ENCODE measurements at places on chromosomes 2 and 18. TPM values are rescaled to one million over a fixed set of nuclear protein-coding genes. Genes with fewer than 3 reads are reported as not detected.

GRCh38 chr2:71618327-71619113 is 165.2 kb downstream of the DYSF start:
- no peak for DNase-seq

GRCh38 chr2:18446715-18447114 is 113.7 kb downstream of the RDH14 start:
- no peak for DNase-seq

GRCh38 chr2:84878459-84878858 is 2.4 kb downstream of the TRABD2A start:
- DNase-seq = no peak

DNA sequence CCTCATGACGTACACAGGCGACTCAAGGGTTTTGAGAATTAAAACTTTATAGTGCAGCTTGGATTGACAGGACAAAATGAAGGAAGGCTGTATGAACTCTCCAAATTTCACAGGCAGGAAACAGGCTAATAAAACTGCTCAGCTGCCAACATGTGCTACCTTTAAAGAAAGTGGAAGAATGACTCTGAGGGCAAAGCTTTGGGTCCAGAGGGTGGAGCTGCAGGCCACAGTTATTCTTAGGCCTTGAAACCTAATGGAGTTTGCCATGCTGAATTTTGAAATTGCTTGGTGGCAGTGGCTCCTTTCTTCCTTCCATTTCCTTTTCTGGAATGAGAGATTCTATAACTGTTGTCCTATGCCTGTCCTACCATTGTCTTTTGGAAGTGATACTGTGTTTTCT is 34.8 kb downstream of the HAT1 start:
- DNase-seq = no peak

GRCh38 chr2:1339388-1340140 is 73.7 kb upstream of the TPO start:
- no peak for DNase-seq

DNA sequence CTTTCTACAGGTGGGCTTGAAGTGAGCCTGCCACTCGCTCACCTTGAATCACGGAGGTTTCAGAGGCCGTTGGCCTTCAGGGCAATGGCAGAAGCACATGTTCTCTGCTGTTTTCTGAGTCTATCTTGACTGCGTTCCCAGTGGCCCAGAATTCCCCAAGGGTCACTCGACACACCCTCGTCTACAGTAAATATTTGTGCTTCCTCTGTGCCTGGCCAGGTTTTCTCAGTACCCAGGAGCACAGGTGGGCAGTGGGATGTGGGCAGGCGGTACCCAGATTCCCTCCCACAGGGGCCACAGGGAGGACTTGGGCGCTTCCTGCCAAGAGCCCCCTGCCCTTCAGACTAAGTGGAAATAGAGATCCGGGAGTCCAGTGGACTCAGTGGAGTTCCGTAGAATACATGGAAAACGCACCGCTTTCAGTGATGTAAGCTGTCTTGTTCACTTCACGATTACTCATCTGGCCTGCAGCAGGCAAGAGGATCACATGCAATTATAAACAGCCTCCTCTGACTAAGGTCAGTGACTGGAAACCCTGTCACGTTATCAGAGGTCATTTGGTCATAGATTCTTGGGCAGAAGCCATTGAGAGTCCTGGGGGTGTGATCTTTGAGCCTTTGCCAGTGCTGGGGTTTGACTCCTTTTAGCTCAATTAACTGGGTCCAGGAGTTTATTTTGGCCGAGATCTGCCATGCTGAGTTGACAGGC is 179.8 kb downstream of the NEDD4L start:
- DNase-seq = peak; percentile 66

- no peak for DNase-seq
These were observed 207.2 kb downstream of the ATAD2B start for GRCh38 chr2:23719716-23720115.

GRCh38 chr18:25244170-25244569 is 107.8 kb downstream of the ZNF521 start:
- no peak for DNase-seq

DNA sequence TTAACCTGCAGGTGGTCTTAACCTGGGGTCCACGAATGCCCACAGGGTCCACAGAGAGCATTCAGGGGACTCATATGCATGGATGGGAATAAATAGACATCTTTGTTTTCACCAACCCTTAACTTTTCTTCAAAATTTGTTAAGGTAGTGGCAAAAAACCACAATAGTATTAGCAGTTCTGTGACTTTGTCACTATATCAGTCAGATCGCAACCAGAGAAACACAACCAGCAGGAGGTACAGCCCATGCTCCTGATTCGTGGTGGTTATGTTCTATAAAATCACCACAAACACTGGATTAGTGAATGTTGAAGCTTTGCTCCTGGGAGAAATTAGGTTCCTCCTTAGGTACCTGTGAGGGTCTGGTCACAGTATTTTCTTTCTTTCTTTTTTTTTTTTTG is 31.6 kb downstream of the B3GNT7 start:
- no peak for DNase-seq

GRCh38 chr18:35185771-35186170 is 55.1 kb upstream of the ZNF397 start:
- no peak for DNase-seq

- no peak for DNase-seq
These were observed 84.5 kb downstream of the AFF3 start for GRCh38 chr2:100057901-100058261.

DNA sequence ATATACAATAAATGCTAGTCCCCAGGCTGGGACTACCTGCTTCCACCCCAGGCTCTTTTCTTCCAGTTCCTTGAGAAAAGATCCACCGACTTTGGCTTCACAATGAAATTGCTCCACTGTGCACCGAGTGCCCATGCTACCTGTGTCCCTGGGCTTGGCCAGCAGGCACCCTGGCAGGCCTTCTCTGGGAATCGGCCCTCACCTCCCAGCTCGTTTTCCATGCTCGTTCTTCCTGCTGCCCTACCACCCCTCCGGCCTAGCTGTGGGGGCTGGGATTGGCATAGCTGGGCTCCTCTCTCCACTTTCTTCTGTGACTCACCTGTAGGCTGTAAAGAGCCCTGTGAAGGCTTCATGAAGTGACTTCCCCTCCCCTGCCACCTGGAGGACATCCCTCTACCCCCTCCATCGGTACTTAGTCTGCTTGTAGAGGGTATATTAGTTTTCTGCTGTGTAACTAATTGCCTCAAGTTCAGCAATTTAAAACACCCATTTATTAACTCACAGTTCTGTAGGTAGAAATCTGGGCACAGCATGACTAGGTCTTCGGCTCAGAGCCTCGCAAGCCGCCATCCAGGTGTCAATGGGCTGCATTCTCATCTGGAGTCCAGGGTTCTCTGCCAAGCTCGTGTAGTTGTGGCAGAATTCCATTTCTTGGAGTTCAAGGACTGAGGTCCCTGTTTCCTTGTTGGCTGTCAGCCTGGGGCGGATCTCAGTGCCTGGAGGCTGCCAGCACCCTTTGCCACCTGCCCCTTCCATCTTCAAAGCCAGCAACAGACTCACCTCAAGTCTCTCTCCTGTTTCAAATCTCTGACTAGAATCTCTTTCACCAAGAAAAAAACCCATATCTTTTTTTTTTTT is 57.6 kb downstream of the DPYSL5 start:
- DNase-seq = peak; percentile 13

DNA sequence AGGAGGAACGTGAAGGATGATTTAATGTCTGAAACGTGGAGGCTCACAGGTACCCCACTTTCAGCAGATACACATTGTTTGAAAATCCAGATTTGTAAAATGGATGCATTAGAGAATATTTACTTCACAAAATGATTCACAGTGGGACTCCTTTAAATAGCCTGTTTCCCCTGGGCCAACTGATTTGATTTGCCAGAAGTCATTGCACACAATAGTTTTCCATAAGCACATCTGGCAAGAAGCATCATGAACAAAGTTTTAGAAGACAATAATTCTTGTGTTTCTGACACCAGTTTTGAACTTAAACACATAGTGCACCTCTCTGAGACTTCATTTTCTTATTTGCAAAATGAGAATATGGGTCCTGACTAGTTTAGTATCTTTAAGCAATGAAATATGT is 451.4 kb upstream of the SLC14A2 start:
- DNase-seq = no peak

GRCh38 chr18:53772293-53772692 is 452.2 kb downstream of the MBD2 start:
- no peak for DNase-seq

DNA sequence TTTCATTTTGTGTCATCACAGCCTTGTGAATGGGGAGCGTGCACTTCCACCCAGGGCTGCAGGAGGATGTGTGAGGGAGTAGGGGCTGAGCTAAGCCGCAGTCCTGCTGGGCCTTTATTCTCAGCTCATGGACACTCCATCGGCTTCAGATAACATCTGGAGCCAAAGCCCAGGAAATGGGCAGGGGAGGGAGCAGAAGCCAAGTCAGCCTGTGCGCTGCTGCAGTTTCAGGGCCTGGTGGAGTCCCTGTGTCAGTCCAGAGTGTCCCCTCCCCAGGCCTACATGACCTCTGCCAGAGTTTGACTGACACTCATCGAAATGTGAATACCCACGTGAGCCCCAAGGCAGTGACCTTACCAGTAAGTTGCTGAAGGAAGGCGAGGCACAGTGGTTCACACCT is 242.2 kb downstream of the LOXHD1 start:
- no peak for DNase-seq

GRCh38 chr2:111160758-111161157 is 40.0 kb downstream of the BCL2L11 start:
- no peak for DNase-seq

DNA sequence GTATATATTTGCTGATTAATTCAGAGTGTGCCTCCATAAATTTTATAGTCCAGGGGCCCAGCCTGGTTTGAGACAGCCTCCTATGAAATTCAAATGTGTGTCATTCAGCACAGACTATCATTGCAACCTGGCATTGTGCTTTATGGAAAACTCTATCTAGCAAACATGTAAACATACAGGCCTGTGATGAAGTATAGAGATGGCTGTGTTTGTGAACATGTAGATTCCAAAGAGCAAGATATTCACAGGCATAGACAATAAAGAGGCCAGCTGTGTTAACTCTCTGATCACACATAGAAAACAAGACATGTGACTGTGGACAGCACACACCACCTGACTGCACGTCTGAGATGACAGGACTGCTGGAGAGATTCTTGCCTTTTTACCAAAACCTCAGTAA is 297.9 kb downstream of the EN1 start:
- DNase-seq = no peak

DNA sequence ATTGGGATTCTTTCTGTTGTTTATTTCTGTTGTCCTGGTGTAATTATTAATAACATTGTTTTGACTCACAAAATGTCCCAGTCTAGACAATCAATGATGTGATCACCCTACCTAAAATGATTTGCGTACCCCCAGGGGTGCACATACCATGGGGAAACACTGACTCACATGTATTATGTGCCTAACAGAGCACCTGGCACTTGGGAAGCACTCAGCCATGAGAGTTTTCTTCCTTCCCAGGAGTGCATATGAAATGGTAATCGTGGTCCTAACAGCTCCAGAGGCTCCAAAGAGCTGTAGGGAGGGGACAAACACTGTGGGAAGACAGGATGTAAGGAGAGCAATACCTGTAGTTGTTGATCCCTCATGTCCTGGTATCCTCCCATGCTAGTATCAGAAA is 187.8 kb upstream of the ERBB4 start:
- DNase-seq = no peak

DNA sequence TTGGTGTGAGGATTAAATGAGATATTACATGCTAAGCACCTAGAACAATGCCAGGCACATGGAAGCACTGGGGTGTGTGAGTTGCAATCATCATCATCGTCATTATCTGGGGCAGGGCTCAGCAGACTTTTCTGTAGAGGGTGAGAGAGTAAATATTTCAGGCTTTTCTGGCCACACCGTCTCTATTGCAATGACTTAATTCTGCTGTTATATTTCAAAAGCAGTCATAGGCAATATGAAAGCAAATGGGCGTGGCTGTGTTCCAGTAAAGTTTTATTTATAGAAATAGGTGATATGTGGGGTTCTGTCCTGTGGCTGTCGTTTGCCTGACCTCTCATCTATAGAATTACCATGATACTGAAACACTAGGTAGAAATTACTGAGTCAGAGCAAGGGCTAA is 60.6 kb downstream of the IL1R2 start:
- no peak for DNase-seq

The TXNDC2 gene
- total RNA-seq = not detected

The CPO gene
- not detected for total RNA-seq

The CD302 gene
- total RNA-seq = 19.1 TPM

The ASXL3 gene
- total RNA-seq = 2.5 TPM

The GLI2 gene
- total RNA-seq = 15.1 TPM

The LGALSL gene
- 13.1 TPM for total RNA-seq

The CHRND gene
- total RNA-seq = not detected

The CCDC141 gene
- total RNA-seq = 1.3 TPM

The FBXO41 gene
- 10.0 TPM for total RNA-seq

The BCL11A gene
- 38.1 TPM for total RNA-seq

The OSR1 gene
- total RNA-seq = 1.4 TPM

The CFAP53 gene
- not detected for total RNA-seq

The CCDC85A gene
- total RNA-seq = 0.20 TPM

The B3GNT7 gene
- total RNA-seq = 113 TPM

The KCTD18 gene
- 22.1 TPM for total RNA-seq

The NGEF gene
- total RNA-seq = 89.4 TPM

The LOXL3 gene
- total RNA-seq = 4.1 TPM

Data from transverse colon (tissue), 4 donors.